Calu3 (cell line): ENCODE measurements at places on chromosomes 6 and 20. TPM values are rescaled to one million over a fixed set of nuclear protein-coding genes. Genes with fewer than 3 reads are reported as not detected.

Gene RSPO3
- total RNA-seq: not detected in 2 replicates

Gene PRR18
- total RNA-seq: 0.19 TPM in 1 of 2 replicates, not detected in the other

Gene SERPINB1
- 56.3 and 78.5 TPM in 2 replicates for total RNA-seq

Gene KIF6
- total RNA-seq: 0.45 TPM in 1 of 2 replicates, not detected in the other

Gene RAET1G
- 0.54 TPM in 1 of 2 replicates, not detected in the other for total RNA-seq

Gene HLA-DQB1
- 139 and 190 TPM in 2 replicates for total RNA-seq
